ENCODE measurements at places on chromosomes 7 and 10.
A peak's percentile ranks its signal among the peaks of the same experiment; 100 is the strongest.

DNA sequence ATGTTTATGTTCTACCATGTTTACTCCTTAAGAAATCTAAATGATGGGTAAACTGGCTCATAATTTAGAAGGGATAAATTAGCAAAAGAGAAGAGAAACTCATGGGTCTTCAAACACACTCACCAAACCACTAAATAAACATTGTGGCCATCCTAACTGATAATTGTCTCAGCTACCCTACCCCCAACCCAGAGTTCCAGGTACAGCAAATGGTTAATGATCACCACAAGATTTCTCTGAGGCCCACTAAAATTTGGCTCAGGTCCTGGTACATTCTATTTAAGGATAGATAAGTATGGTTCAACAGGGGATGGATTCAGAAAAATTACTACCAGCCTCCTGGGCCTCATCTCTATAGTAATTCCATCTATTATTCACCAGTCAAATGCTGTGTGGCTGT is 21.4 kb downstream of the SLC25A13 start:
- DNase-seq = no peak

- DNase-seq = no peak
Observed at GRCh38 chr10:507908-508444, 181.5 kb downstream of the DIP2C start.

DNA sequence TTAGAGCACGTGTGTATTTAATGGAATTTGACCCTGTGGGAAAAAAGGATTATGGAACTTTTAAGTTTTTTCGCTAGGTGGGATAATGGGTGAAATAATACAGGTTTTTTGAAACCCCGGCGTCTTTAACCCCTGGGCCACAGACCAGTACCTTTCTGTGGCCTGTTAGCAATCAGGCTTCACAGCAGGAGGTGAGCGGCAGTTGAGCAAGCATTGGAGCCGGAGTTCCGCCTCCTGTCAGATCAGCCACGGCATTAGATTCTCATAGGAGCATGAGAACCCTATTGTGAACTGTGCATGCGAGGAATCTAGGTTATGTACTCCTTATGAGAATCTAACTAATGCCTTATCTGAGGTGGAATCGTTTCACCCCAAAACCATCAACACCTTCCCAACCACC is 28.6 kb downstream of the WAC start:
- DNase-seq = no peak

GRCh38 chr7:102318482-102318971 is 31.9 kb downstream of the SH2B2 start:
- peak; percentile 7 for DNase-seq

DNA sequence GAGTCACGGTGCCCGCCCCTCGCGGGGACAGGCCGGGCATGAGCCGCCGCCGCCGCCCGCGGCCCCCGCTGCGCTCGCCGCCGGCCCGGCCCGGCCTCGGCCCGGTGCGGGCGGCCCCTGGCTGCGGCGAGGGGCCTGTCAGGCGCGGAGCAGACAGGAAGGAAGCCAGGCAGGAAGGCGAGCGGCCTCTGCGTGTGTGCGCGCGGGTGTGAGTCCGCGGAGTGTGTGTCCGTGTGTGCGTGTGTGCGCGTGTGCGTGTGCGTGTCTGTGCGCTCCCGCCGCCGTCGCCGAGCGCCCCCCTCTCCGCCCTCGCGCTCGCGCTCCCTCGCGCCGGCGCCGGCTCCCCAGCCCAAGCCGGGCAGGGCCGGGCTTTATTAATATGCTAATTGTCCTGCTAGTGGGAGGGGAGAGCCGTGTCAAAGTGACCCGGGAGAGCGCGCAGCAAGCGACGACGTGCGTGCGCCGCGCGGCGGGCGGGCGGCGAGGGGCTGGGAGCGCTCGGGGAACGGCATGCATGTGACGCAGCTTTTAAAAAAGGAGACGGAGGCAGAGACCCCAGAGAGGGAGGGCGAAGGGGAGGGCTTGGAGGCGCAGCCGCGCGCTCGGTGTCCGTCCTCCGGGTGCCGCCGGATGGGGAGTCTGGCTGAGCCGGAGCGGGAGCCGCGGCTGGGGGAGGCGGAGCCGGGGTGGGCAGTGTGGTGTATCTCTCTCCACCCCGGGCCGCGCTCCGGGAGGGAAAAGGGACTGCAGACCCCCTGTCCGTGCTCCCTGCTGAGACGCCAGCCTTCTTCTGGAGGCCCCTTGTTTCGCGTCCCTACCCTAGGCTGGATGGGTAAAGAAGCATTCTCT is at the start of gene LDB1:
Gene LDB1 (minus strand): TSS at position 227 of the 849 bp plus-strand sequence. CDS start 258 bp downstream, outside the sequence.
- DNase-seq = peak; percentile 85

DNA sequence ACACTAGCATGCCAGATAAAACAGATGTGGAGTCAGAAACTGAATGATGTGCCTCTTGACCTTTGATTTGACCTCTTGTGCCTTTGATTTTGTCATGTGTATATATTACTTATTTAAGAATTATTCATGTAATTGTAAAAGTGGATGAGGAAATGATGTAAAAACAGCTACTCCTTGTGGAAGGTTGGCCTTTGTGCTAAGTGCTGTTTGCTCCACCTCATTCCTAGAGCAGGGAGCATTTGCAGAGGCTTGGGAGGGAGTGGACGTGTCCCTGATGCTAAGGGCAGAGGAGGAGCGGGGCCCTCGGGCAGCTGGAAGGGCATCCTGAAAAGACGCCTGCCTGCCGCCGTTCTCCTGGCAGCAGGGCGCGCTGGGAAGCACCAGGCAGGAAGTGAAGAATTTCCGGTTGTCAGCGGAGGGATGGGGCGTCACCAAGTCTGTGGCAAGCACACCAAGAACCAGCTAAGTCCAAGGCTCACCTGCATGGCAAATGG is 197.6 kb upstream of the ZNF32 start:
- DNase-seq = peak; percentile 36

All from adipocyte (in vitro differentiated cells).